Spleen (tissue), 13 donors: ENCODE measurements at places on chromosomes 3 and 15. TPM values are rescaled to one million over a fixed set of nuclear protein-coding genes. Genes with fewer than 3 reads are reported as not detected.
A peak's percentile ranks its signal among the peaks of the same experiment; 100 is the strongest.

DUT gene
- 119 TPM for polyA plus RNA-seq

DNA sequence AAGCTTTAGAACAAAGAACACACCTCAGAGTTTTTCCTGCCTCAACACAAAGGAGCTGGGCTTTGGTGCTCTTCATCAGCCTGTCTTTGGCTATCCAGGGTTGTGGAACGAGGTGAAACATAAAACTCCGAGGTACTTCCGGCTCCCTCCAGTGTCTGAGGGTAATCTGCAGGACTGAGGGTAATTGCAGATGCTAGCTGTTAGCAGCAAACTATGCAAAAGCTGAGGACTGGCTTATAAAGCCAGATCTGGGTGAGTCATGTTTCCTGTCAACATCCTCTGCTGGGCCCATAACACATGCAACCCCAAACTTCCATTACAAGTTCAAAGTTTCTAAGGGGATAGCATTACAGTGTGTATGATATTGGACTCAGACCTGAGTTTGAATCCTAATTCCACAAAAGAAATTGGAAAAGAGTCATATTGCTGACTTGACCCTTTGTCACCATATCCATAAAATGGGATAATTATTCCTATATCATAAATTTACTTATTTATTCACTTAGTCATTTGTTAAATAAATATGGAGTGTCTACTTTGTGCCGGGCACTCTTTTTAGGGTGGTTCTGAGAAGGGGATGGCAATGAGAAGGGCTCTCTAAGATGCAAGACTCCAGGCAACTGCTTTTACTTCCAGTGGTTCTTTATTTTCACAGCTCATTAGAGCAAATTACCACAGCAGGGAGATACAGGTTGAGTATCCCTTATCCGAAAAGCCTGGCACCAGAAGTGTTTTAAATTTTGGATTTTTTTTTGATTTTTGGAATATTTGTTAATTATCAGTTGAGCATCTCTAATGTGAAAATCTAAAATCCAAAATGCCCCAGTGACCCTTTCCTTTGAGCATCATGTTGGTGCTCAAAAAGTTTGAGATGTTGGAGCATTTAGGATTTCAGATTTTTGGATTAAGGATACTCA lies 9.5 kb upstream of the TRIM69 start:
- DNase-seq = no peak
- H3K27ac ChIP-seq = peak overlapping the region; percentile 98
- H3K27me3 ChIP-seq = no peaks in the 10 kb centered on the region
- H3K4me1 ChIP-seq = peaks cover 61% of the 10 kb centered on the region
- H3K4me3 ChIP-seq = peak overlapping the region; percentile 31

SCAP gene
- polyA plus RNA-seq = 17.8 TPM

PAK6 gene
- polyA plus RNA-seq = 0.38 TPM
